Mesothelial cell of epicardium (in vitro differentiated cells): ENCODE measurements at places on chromosomes 12 and 14.

DNA sequence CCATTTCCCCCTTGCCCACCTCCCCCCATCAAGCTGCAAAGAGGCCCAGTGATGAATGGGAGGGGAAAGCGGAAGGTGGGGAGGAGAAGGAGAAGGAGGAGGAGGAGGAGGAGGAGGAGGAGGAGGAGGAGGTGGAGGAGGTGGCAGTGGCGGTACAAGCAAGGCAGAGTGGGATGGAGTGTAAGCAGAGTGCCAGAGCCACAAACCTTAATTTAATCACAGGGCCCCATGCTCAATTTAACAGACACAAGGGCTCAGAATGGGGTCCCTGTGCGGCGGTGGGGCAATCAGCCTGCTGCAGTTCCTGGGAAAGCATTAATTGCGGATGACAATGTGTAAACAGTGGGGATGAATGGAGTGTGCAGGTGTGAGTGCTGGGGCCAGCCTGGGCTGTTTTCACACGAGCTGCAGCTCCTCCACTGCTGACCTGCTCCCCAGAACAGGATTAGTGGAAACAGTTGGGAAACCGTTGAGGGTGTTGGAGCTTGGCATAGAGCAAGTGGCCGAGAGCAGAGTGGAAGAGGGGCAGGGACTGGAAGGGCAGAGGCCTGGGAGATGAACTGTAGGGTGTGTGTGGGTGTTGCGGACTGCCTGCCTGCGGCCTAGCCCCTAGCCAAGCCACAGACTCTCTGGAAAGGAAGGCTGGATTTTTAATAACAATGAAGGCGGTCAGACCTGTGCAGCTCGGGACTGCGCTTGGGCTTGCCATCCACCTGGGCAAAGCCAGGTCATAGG, 36.4 kb upstream of the SMOC1 start:
- no peak for DNase-seq
- no peaks in the 10 kb centered on the region for H3K36me3 ChIP-seq

- H3K36me3 ChIP-seq: no peaks in the 10 kb centered on the region
- H3K27me3 ChIP-seq: no peaks in the 10 kb centered on the region
- DNase-seq: no peak
Measured at GRCh38 chr14:61599942-61600341, 95.4 kb upstream of the HIF1A start.

DNA sequence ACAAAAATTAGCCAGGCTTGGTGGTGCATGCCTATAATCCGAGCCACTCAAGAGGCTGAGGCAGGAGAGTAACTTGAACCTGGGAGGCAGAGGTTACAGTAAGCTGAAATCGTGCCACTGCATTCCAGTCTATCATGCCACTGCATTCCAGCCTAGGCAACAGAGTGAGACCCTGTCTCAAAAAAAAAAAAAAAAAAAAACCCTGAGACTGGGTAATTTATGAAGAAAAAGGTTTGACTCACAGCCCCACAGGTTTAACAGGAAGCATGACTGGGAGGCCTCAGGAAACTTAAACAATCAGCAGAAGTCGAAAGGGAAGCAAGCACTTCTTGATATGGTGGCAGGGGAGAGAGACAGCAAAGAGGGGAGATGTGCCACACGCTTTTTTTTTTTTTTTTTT, 123.2 kb downstream of the GXYLT1 start:
- no peaks in the 10 kb centered on the region for H3K36me3 ChIP-seq
- peaks cover 4% of the 10 kb centered on the region for H3K4me1 ChIP-seq
- no peak for DNase-seq
- H3K27me3 ChIP-seq: no peaks in the 10 kb centered on the region
- H3K4me3 ChIP-seq: no peak overlapping the region
- H3K27ac ChIP-seq: no peak overlapping the region

GRCh38 chr12:14931791-14932560, 6.4 kb downstream of the ERP27 start:
- peaks cover 2% of the 10 kb centered on the region for H3K36me3 ChIP-seq
- H3K27ac ChIP-seq: peak overlapping the region; percentile 98
- H3K27me3 ChIP-seq: no peaks in the 10 kb centered on the region
- peaks cover 76% of the 10 kb centered on the region for H3K4me1 ChIP-seq
- no peak for DNase-seq

DNA sequence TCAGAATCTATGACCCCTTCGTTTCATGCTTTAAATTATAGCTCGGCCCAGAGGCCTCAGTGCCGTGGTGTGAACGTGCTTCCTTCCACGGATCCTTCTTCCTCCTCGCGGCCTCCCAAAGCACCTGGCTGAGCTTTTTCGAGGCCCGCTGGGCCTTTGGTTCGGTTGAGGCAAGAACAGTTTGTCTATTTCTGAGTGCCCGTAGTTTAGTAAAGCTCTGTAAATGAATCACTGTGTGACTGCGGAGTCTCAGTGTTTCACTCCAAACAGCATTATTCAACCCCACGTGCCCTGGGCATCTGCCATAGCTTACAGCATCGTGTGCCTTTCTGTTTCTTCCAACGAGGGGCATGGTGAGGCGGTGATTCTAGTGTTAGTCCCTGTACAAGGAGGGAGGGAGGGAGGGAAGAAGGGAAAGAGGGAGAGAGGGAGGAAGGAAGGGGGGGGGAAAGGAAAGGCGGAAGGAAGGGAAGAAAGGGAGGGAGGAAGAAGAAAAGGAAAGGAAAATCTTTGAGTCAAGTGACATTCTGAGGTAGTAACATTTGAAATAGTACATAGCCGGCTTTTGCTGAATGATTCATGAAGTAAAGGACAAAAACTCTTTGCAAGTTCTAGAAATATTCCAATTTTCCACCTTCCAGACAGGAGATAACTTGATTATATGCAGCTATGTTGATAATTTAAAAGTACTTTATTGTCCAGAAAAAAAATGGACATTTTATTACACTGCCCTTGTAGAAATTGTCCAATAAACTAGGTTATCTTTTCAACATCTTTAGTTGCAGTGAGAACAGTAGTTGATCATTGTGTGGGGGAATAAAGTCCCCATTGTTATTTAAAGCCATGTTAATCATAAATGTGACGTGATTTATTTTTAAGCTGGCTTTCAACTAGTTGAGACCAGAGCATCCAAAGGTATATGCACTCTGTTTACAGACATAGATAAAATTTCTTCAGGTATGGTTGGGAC, 1.2 kb upstream of the TRIM9 start:
- peak overlapping the region; percentile 86 for H3K4me3 ChIP-seq
- DNase-seq: no peak
- H3K4me1 ChIP-seq: peaks cover 26% of the 10 kb centered on the region
- H3K36me3 ChIP-seq: no peaks in the 10 kb centered on the region

GRCh38 chr12:101680240-101680639, 17.2 kb upstream of the CHPT1 start:
- peaks cover 16% of the 10 kb centered on the region for H3K27me3 ChIP-seq
- H3K27ac ChIP-seq: no peak overlapping the region
- H3K36me3 ChIP-seq: no peaks in the 10 kb centered on the region
- no peak overlapping the region for H3K4me3 ChIP-seq

DNA sequence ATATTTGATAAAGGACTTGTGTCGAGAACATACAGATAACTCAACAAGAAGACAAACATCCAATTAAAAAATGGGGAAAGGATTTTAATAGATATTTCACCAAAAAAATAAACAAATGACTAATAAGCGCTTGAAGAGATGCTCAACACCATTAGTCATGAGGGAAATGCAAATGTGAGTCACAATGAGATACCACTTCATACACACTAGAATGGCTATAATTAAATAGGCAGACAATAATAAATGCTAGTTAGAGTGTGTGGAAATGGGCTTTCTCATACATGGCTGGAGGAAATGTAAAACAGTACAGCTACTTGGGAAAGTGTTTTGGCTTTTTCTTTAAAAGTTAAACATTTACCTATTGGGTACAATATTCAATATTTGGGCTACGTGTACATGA, 34.8 kb downstream of the DLK1 start:
- H3K4me1 ChIP-seq: no peaks in the 10 kb centered on the region
- H3K27ac ChIP-seq: no peak overlapping the region
- H3K4me3 ChIP-seq: no peak overlapping the region
- no peak for DNase-seq
- no peaks in the 10 kb centered on the region for H3K36me3 ChIP-seq
